Thoracic aorta (tissue), 2 donors: ENCODE measurements at places on chromosomes 5 and 9. TPM values are rescaled to one million over a fixed set of nuclear protein-coding genes. Genes with fewer than 3 reads are reported as not detected.
A peak's percentile ranks its signal among the peaks of the same experiment; 100 is the strongest.

Gene ANXA2R
- total RNA-seq = 5.3 TPM

Gene FRMPD1
- not detected for total RNA-seq

Gene ERCC6L2
- 53.4 TPM for total RNA-seq

Gene TCF7
- 0.54 TPM for total RNA-seq

- DNase-seq = no peak
Observed at GRCh38 chr5:10396552-10396951, 43.1 kb downstream of the MARCHF6 start.

DNA sequence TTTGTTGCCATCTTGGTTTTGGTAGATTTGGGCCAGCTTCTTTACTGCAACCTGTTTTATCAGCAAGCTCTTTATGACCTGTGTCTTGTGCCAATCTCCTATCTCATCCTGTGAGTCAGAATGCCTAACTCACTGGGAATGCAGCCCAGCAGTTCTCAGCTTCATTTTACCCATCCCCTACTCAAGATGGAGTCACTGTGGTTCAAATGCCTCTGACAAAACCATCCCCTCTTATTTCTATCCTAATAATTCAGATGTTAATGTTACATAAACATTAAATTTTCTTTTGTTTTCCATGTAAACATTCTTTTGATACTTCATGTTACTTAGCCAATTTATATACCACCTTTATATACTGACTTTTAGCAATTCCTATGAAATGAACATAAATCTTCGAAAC, 746.3 kb downstream of the CDH18 start:
- DNase-seq = no peak

GRCh38 chr9:93181672-93182435, 2.1 kb upstream of the WNK2 start:
- no peak for DNase-seq

GRCh38 chr5:177403792-177404640, 3.6 kb upstream of the PFN3 start:
- DNase-seq = peak; percentile 52

DNA sequence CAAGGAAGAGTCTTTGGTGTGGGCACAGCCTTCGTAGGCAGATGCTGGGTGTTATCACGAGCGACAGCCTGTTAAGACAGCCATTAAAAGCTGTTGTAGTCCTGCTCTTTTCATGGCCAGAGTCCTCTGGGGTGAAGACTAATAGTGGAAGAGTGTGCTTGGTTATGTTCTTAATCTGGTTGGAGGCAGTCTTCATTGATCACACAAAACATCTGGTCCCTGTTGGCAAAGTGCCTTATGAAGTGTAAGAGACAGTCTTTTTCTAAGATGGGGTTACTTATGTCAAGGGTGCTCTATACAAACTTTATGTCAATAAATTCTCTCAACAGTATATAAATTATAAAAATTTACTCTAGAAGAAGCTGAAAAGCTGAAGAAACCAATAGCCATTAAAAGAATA, 280.4 kb downstream of the CAAP1 start:
- no peak for DNase-seq

- DNase-seq = no peak
Observed at GRCh38 chr5:146606893-146607292, 90.9 kb upstream of the GPR151 start.

DNA sequence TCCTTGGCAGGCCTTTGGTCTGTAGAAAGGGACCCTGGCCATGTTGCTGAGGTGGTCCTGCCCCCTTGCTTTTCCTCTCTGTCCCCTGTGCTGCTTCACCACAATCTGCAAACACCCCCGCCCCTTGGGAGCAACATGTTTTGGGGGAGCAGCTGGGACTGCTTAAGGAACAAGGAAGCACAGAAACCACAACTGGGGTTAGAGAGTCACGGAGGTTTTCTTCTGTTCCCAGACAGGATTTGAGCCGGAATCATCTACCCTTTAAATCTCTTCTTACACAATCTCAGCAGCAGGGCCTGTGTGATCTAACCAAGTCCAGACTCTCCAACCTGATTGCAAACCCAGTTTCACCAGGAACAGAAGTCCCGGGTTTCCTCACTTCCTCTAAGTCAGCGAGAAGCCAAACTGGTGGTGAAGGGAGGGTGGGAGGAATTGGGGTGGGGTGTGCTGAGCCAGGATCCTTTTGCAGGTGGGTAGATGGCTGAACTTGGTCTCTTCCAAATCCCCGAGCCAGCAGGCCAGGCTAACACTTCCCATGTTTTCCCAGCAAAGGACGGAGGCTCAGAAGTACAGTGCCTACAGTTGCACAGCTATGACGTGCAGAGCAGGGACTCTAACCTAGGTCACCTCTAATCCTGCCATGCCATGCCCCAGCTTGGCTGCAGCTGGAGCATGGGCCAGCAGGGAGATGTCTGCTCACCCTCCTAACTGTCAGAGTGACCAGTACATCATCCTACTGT, 25.0 kb downstream of the SH3PXD2B start:
- DNase-seq = no peak

DNA sequence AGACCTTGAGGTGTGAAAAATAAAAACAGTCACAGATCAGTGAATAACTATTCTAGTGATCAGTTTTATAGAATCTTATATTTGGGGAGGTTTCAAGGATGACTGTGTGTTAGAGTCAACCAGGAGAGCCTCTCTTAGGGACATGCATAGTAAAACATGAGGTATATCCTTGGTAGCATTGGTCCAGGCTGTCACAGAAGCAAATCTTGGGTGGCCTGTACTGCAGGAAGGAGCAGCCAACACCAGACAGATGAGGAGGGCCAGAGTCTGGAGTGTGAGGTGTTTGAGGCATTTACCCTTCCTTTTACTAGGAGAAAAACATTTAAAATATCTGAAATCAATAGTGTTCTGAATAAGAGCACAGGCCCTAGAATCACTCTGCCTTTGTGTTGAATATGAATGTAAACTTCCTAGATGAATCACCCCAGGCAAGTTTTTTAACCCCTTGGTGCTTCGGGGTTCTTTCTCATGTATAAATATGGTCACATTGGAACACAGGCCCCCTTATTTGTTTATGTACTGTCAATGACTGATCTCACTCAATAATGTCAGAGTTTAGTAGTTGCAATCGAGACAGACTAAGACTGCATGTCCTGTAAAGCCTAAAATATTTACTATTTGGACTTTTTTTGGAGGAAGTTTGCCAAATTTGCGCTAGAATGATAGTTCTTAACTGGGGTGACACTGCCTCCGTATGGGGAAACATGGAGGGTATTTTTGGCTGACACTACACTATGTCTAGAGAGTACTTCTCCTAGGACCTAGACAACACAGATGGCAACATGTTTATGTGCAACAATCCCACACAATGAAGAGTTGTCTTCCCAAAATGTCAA, 416.5 kb upstream of the POU5F2 start:
- no peak for DNase-seq

GRCh38 chr5:178240341-178240741, 7.7 kb upstream of the PHYKPL start:
- no peak for DNase-seq

DNA sequence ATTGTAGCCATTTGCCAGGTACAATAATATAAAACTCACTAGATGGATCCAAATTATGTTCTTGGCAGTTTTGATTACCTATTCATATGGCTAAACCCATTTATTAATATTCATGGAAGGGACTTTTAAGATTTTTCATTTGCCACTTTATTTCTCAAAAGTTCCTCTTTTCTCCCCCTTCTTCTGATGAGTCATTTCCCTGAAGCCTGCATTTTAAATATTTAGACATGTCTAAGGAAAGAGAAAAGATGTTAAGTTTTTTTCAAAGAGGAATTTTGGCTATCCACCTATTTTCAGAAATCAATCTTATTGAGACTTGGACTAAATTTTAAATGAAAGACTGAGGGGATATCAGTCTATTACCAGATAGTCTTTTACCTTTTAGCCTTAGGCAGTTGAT, 1189.4 kb downstream of the EFNA5 start:
- DNase-seq = no peak

DNA sequence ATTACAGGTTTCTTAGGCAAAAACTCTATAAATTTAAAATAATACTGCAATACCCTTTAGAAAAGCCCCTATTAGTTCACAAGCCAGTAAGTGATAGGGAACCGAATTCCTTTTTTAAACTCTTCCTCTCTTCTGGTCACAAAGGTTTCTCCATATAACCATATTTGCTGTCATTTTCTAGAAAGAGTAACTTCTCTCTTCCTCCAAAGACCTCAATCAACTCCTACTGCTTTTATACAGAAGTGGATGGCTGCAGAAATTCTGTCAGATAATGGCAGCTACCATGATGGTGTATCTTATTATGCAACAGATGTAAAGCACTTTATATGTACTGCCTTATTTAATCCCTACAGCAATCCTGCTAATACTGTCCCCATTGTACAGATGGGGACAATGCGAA, 6.2 kb downstream of the TUT7 start:
- no peak for DNase-seq

DNA sequence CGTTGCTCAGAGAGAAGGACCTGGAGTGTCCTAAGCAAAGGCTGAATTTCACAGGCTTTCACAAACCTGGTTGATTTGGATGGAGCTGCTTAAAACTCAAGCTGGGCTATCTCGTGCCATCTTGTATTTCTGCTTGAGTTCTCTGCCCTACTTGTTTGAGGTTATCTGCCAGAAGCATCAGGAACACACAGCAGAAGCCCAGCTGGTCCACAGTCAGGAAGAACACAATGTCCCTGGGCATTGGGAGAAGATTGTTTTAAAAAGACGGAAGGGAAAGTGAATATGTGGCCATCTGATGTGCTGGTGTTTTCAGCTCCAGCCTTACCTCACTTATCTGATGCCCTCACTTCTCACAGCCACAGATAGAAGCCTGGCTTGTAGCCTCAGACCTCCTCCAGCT, 32.9 kb upstream of the SLC36A1 start:
- no peak for DNase-seq
